ENCODE measurements at places on chromosomes 1 and 21. TPM values are rescaled to one million over a fixed set of nuclear protein-coding genes. Genes with fewer than 3 reads are reported as not detected.

PSRC1 gene
- 16.2 TPM for total RNA-seq

TMPRSS15 gene
- total RNA-seq: not detected

LRRC38 gene
- not detected for total RNA-seq

PTGS2 gene
- total RNA-seq: 61.7 TPM

PUSL1 gene
- 22.9 TPM for total RNA-seq

LYSMD1 gene
- total RNA-seq: 4.8 TPM

CDCA8 gene
- 21.3 TPM for total RNA-seq

SPRR5 gene
- total RNA-seq: not detected

MCOLN3 gene
- not detected for total RNA-seq

NUDT17 gene
- 2.3 TPM for total RNA-seq

KCND3 gene
- not detected for total RNA-seq

SCYL3 gene
- total RNA-seq: 8.7 TPM

CBS gene
- 17.9 TPM for total RNA-seq

FAM110D gene
- total RNA-seq: 0.66 TPM

COG2 gene
- total RNA-seq: 27.3 TPM

SWT1 gene
- 7.2 TPM for total RNA-seq

Data from thoracic aorta endothelial cell (primary cell).